ENCODE measurements at places on chromosomes 6 and 20.

- DNase-seq = no peak
These were observed 81.6 kb downstream of the MANEA start for GRCh38 chr6:95658886-95659285.

- no peak for DNase-seq
These were observed 374.2 kb downstream of the EPHA7 start for GRCh38 chr6:93045156-93045555.

- no peak for DNase-seq
These were observed 301.7 kb upstream of the PLN start for GRCh38 chr6:118246406-118246805.

DNA sequence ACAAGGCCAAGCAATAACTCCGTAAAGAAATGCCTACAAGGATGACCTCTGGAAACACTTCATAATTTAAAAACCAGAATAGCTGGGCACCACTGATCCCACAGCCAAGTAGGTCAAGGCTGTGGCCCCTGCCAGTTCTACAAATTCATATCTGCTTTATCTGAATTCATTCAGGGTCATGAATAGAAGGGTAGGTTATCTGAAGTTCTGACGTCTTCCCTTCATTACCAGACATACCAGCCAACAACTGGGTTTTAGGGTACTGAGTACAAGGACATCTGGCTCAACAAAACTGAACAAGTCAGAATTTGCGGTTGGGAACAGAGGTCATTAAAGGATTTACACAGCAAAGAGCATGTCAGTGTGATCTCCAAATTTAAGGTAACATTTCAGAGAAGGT is 26.0 kb downstream of the MAP3K5 start:
- no peak for DNase-seq

- no peak for DNase-seq
These were observed 3.6 kb downstream of the SOX4 start for GRCh38 chr6:21596949-21597682.

DNA sequence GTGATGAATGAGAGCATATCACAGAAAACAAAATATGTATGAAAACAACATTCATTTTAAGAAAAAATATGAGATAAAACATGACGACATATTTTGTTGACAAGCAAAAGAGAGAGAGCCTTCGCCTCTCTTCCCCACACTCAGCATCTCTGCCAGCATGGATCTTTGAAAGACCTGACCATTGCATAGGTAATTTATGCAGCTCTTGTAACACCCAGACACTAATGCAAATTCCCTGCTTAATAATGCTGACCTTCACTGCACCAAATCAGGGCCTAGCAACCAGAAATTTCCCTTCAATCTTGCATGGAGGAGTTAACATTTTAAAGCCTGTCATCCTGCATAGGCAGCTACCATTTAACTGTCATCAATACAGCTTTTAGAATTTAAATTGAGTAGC is 50.0 kb upstream of the CNR1 start:
- no peak for DNase-seq

- no peak for DNase-seq
These were observed 73.4 kb downstream of the FUT9 start for GRCh38 chr6:96089173-96089572.

- no peak for DNase-seq
These were observed 35.7 kb downstream of the HBS1L start for GRCh38 chr6:135018941-135019340.

DNA sequence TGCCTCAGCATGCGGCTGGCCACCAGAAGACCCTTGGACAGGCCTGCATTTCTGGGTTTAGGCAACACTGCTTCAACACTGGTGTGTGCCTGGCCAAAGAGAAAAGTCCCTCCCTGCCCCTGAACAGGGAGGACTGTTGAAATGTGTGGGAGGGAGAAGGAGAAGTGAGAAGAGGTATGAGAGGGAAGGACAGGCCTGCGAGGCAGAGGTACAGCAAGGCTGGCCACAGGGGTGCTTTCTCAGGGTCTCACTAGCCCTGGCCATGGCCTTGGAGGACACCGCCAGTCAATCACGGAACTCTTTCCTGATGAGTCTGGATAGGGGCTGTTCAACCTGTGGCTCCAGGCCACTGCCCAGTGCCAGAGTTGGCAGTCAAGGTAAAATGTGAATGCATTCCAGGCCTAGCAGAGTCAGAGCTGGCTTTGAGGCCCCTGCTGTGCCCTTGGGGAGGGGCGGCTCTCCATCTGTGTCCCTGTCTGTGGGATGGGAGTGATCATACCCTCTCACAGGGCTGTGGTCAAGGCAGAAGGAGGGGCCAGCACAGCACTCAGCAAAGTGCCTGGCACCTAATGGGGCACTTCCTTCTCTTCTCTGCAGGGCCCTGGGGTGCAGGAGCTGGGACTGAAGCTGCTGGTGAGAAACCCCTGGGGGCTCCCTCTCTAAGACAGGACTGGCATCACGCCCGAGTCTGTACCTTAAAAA is 43.2 kb upstream of the CDH22 start:
- DNase-seq = no peak

- no peak for DNase-seq
These were observed 12.7 kb downstream of the KCNS1 start for GRCh38 chr20:45088247-45088646.

- DNase-seq = no peak
These were observed 21.9 kb downstream of the FBXL4 start for GRCh38 chr6:98925831-98926230.

GRCh38 chr20:50514750-50515149 is 4.6 kb downstream of the PTPN1 start:
- DNase-seq = no peak

- no peak for DNase-seq
These were observed 30.4 kb downstream of the RALY start for GRCh38 chr20:34023937-34024722.

GRCh38 chr6:5937936-5938706 is 68.6 kb downstream of the NRN1 start:
- DNase-seq = no peak

DNA sequence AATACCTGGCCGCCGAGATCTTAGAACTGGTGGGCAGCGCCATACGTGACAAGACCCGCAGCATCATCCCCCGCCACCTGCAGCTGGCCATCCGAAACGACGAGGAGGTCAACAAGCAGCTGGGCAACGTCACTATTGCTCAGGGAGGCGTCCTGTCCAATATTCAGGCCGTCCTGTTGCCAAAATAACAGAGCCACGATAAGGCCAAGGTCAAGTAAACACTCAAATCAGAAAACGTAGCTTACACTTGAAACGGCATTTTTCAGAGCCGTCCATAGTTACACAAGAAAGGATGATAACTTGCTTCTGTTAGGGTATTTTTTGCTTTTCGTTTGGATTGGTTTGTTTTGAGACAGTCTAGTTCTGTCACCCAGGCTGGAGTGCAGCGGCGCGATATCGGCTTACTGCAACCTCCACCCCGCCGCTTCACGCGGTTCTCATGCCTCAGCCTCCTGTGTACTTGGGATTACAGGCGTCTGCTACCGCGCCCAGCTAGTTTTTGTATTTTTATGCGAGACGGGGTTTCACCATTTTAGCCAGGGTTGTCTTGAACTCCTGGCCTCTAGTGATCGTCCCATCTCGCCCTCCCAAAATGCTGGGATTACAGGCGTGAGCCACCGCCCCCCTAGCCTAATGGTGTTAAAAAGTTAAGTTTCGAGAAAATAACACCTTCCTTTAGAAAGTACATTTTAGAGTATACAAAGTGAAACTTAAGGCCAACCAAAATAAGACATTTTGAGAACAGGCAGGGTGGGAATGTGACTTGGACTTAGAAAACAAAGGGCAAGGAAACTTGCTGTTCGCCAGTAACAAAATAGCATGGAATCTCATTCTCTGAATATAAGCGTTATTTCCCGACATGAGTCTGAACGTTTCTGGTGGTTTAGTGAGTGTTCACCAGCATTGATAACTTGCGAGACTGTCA is 42.8 kb upstream of the HFE start:
- peak; percentile 61 for DNase-seq

All from left cardiac atrium (tissue), 4 donors.